ENCODE measurements at places on chromosomes 12 and 14.

DNA sequence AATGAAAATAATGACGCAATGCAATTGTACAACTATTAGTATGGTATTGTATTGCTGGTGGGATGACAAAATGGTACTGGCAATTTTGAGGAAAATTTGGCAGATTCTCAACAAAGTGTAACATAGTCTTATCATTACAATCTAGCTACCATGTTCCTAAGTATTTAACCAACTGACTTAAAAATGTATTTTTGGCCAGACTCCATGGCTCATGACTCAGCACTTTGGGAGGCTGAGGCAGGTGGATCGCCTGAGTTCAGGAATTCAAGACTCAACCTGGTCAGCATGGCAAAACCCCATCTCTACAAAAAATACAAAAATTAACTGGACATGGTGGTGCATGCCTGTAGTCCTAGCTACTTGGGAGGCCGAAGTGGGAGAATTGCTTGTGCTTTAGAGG, 1409.5 kb downstream of the AACS start:
- no peak for DNase-seq

GRCh38 chr14:102506626-102506925, 3.0 kb downstream of the ANKRD9 start:
- DNase-seq, result no peak

- DNase-seq, result no peak
Measured at GRCh38 chr12:19105463-19105862, 24.1 kb upstream of the PLEKHA5 start.

DNA sequence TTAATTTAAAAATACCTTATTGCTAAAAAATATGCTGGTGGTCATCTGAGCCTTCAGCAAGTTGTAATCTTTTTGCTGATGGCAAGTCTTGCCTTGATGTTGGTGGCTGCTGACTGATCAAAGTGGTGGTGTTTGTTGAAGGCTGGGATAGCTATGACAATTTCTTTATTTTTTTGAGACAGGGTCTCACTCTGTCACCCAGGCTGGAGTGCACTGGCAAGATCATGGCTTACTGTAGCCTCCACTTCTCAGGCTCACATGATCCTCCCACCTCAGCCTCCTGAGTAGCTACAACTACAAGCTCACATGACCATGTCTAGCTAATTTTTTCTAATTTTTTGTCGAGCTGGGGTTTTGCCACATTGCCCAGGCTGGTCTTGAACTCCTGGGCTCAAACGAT, 24.8 kb downstream of the PRORP start:
- no peak for DNase-seq

GRCh38 chr12:129207084-129207483, 353.8 kb downstream of the GLT1D1 start:
- DNase-seq, result no peak

GRCh38 chr12:112314981-112315380, 67.2 kb downstream of the HECTD4 start:
- no peak for DNase-seq

GRCh38 chr14:41718477-41719166, 111.9 kb downstream of the LRFN5 start:
- no peak for DNase-seq

DNA sequence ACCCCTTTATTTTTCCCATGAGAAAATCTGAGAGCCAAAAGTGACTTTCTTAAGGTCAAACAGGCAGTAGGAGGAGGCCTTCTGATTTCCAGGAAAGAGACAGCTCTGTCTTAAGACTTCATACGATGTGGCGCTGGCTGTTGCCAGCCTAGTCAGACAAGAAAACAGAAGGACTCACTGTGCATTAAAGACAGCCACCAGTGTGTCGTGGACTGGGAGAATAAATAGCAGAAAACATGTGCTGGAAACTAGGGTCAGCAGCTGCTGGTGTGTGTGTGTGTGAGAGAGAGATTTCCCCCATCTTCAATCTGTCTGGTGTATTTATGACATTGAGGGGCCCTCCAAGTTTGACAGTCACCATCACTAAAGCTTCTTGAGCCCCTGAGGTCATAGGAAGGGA, 708.6 kb upstream of the TMEM132C start:
- DNase-seq, result no peak

- DNase-seq, result no peak
Measured at GRCh38 chr14:98293576-98293975, 978.4 kb downstream of the BCL11B start.

DNA sequence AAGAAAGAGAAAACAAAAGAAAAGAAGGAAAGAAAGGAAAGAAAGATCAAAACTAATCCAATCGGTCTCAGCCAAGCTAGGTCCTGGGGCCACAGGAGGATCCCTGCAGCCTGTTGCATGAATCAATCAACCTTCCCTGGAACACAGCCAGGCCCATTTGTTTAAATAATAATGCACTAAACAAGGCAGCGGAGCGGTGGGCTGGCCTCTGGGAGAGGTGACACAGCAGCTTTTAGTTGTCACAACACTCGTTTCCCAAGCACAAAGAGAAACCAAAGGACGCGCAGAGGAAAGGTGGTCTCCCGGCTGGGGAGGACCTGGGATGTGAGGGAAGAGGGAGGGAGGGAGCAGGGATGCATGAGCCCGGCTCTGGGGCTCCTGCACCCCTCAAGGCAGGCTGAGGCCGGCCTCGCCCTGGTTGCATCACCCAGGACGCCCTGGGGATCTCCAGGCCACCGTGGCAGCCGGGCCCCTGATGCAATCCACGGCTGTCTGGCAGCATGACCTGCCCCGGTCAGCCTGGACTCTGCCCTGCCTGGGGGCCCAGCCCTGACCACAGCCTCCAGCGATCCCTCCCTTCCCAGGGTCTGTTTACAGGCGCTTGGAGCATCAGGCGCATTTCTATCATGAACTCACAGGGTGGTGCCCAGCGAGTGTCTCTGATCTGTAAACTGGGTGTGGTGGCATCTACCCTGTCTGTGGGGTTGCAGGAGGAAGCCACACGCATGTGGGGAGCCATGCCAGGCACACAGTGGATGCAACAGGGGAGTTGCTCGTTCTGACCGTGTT, 32.5 kb downstream of the MMP17 start:
- no peak for DNase-seq

- DNase-seq, result no peak
Measured at GRCh38 chr12:130086248-130086647, 76.0 kb upstream of the FZD10 start.

- DNase-seq, result no peak
Measured at GRCh38 chr14:73468828-73469375, 10.6 kb upstream of the NUMB start.

DNA sequence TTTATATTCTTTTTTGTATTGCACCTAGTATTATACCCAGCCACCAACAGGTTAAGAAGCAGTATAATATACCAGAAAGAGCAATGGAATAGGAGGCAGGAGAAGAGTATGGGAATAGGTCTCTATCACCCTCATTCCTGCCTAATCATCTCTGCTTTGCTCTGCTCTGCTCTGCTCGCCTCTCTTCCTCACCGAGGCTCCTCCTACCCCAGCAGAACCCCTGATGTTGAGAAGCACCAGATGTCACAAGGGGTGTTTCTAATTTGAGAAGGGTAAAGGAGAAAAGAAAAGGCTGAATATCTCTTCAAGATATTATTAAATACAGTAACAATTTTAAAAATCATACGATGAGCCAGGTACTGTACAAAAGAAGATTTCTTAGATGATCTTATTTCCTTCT, 89.0 kb downstream of the STON2 start:
- no peak for DNase-seq

- no peak for DNase-seq
Measured at GRCh38 chr12:31118347-31119191, 44.9 kb downstream of the DDX11 start.

- no peak for DNase-seq
Measured at GRCh38 chr12:104314242-104314614, 10.7 kb downstream of the EID3 start.

GRCh38 chr12:10151621-10152020, 20.3 kb downstream of the OLR1 start:
- no peak for DNase-seq

GRCh38 chr12:52151837-52152783, 39.7 kb downstream of the KRT80 start:
- DNase-seq, result peak; percentile 52

GRCh38 chr12:57765698-57766463, 997 bp downstream of the CYP27B1 start:
- DNase-seq, result no peak

- DNase-seq, result no peak
Measured at GRCh38 chr14:53735916-53736315, 220.7 kb downstream of the BMP4 start.

DNA sequence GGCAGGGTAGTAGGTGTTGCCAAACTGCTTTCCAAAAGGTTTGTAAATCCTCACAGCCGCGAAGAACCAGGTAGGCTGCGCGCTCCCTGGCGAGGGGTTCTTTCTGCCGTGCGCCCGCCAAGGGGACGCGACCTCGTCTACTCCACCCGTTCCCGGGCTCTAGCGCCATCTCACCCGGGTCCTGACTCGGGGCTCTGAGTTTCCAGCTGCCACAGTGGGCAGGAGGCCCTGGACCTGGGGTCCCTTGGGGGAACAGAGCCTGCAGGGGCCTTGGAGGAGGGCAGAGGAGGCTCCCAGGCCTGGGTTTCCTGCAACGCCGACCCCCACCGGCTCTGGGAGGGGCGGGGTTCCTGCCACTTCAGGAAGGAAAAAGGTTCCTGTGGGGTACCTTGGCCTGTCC, 706 bp downstream of the ANHX start:
- no peak for DNase-seq

DNA sequence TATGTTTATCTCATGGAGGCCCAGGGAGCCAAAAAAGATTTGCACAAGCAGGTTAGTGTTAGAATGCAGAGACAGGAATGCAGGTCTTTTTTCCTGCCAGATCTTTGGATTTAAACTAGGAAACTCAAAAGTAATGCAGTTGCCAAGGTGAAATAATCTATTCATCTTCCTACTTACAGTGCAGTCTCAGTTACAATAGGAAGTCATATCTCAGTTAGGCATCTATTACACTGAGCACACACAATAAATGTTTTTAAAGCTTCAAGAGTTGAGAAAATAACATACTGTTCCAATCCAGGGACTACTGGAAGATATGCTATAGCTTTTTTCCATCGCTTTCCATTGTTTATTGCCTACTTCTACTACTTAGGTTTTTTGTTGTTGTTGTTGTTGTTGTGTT, 279.3 kb upstream of the E2F7 start:
- DNase-seq, result no peak

DNA sequence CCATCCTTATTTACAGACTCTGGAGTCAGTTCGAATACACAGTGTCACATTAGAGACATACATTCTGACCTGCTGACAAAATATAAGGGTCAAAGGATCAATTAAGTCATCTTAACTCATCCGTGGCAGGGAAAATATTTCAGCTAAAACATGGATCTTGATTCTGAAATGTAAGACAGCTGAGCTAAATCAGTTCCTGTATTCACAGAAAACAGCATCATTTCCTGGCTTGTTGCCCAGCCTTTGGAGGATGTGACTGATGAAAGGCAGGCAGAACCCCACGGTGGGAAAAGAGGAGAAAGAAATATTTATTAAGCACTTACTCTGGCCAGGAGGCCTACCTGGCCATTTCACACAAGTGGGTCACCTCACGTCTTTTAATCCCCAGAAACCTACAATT, 101.9 kb downstream of the GAS2L3 start:
- DNase-seq, result no peak

- DNase-seq, result no peak
Measured at GRCh38 chr14:103613517-103613916, 15.5 kb upstream of the KLC1 start.

- no peak for DNase-seq
Measured at GRCh38 chr14:51490205-51490604, 161.5 kb upstream of the FRMD6 start.

GRCh38 chr12:39499296-39499695, 56.4 kb upstream of the KIF21A start:
- no peak for DNase-seq

- no peak for DNase-seq
Measured at GRCh38 chr14:67994531-67994930, 175.0 kb downstream of the RAD51B start.

- DNase-seq, result no peak
Measured at GRCh38 chr12:54282949-54283593, 2.5 kb downstream of the HNRNPA1 start.

DNA sequence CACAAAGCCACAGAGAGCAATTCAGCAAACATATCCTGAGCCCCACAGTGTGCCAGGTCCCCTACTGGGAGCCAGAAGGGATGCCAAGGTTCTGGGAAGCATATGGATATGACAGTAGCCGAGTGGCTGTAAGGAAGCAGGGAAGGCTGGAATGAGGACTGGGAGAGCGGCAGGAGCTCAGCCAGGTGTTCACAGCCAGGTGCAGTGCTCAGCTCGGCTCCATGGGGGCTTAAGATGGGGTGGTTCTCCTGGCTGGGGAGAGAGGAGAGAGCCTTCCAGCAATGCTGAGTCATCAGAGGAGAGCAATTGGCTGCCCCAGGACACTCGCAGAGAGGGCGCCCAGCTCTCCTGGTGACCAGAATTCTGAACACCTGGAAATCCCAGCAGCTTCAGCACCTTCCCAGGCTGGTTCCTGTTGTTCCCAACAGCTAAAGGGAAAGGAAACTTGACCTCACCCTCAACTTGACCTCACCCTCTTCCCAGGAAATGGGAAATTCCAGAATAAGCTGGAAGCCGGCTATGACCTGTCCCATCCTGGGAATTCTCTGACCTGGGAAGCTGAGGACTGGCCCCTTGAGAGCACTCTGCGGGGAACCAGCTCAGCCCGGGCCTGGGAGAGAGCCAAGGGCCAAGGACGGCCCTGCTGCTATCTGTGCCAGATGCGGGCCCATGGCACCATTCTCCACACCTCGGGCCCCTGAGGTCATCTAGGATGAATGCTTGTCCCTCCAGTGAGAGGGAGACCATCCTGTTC, 34.6 kb downstream of the SLC6A12 start:
- DNase-seq, result no peak

DNA sequence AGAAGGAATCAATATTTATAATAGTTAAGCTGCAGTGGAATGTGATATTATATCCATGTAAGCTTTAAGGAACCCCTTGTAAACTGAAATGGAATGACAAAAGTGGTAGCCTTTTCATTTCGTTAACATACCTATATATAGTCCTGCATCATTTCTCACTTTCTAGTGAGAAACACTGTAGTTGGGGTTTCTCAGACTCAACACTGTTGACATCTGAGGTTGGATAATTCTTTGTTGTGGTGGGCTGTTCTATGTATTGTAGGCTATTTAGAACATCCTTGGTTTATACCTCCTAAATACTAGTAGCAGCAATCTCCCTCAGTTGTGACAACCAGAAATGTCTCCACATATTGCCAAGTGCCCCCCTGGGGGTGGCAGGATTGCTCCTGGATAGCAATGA, 79.1 kb downstream of the RAD52 start:
- no peak for DNase-seq

- no peak for DNase-seq
Measured at GRCh38 chr14:57462551-57462950, 31.1 kb downstream of the CCDC198 start.

- DNase-seq, result no peak
Measured at GRCh38 chr12:50598321-50598862, 93.6 kb downstream of the DIP2B start.

DNA sequence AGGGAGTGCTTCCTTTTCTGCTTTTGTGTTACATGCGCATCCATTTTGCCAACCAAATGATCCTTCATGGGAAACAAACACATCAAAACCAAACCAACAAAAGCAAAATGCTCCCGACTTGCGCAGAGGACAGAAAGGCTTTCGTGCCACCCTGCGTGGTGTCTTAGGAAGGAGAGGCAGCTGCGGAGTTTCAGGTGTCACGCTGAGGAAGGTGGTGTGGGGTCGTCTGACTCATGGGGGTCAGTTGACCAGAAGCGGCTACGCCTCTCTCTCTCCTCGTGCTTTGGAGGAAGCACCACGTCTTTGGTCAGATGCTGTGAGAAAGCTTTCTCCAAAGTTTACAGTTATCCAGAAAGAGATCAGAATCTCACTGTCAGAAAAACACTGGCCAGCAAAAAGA, 7.9 kb downstream of the EMP1 start:
- no peak for DNase-seq

GRCh38 chr14:75153295-75153694, 23.1 kb downstream of the TMED10 start:
- no peak for DNase-seq

Measured in activated CD4-positive, alpha-beta T cell treated with anti-CD3 and anti-CD28 coated beads for 24 hours (primary cell).